MCF 10A (cell line): ENCODE measurements at places on chromosomes 2 and 18.

GRCh38 chr2:95307036-95307435, 9.9 kb downstream of the KCNIP3 start:
- no peak for DNase-seq

GRCh38 chr2:207428573-207428972, 101.2 kb upstream of the CREB1 start:
- DNase-seq, result no peak

GRCh38 chr2:175004980-175005732, at the start of gene CHN1:
Gene CHN1, minus strand, starts transcription at chr2:175005381. Its CDS starts 469 bp downstream, at chr2:175004912.
- peak; percentile 57 for DNase-seq

DNA sequence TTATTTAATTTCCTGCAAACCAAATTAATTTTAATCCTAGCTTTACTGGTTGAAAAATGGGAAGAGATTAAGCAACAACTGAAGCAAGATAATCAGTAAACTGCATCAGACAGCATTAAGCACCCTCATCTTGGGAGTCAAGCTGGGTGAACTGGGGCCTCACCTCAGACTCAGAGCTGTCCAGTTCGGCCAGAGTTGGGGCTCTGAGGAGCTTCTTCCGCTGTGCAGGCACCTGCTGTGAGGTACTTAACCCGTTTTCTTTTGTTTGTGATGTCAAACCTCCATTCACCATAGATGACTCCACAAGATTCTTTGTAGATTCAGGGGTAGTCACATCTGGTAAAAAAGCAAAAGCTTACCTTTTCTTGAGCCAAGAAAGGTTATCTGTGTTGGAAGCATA, 71.8 kb downstream of the PRELID3A start:
- no peak for DNase-seq

DNA sequence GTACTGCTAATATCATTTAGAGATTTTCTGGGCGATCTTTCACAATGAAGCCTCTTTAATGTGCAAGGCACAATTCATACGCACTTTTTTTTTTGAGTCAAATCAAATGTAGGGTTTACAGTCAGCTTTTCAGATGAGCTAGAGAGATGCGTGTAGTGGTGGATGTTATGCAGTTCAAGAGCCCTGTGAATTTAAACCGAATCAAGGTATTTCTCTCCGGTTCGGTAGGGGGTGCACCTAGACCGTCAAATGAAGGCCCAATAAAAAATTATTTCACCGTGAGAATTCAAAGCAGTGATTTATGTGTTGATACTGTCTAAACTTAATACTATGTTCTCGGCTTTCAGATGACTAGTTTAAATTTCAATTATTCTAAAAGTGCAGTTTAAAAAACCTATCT, 1.1 kb downstream of the PTH2R start:
- DNase-seq, result no peak

DNA sequence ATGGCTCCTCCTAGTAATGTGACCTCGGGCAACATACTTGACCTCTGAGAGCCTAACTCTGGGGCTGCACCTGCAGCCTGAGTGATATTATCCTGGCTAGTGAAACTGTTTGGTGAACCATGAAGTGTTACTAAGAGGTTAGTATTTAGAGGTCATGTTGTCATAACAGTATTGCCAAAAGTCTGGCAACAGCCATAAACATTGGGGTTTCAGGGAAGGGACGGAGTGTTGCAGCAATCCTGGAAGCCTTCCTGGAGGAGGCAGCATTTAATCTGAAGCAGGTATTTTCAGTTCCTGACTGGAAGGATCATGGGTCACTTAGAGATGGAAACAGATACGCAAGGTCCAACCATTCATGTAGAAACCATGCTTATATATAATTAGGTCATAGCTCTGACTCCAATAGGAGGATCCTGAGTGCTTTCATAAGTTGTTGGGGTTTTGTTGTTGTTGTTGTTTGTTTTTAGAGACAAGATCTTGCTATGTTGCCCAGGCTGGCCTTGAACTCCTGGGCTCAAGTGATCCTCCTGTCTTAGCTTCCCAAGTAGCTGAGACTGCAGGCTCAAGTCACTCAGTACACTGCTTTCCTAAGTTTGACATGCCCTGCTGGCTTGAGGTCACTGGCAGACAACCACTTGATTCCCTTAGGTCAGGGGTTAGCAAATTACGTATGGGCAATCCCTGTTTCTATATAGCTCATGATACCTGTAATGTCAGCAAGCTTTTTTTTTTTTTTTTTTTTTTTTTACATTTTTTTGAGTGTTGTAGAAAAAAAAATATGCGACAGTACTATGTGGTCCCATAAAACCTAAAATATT, 21.5 kb downstream of the GPR39 start:
- DNase-seq, result no peak

- DNase-seq, result peak; percentile 26
Measured at GRCh38 chr2:52097071-52097470, 1065.1 kb upstream of the NRXN1 start.

- peak; percentile 74 for DNase-seq
Measured at GRCh38 chr2:150610670-150611279, 123.3 kb upstream of the RND3 start.

DNA sequence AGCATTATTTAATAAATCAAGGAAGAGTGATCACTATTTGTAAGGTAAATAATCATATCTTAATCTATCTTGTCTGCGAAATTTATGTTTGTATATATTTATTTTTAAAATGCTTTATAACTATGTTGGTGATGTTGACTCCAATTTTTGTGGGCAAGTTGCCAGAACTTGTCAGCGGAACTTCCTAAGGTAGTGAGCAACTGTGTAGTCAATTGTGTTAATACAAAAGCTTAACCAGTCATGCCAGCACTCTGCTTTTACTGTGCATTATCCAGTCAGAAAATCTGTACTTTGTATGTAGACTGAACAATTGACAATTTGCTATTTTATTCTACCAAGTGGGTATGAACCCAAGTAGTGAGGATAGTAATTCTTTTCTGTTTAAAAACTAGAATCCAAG, 61.9 kb upstream of the RND3 start:
- no peak for DNase-seq

GRCh38 chr18:77571743-77572142, 322.1 kb downstream of the GALR1 start:
- DNase-seq, result no peak

- no peak for DNase-seq
Measured at GRCh38 chr2:111167076-111167862, 46.6 kb downstream of the BCL2L11 start.

DNA sequence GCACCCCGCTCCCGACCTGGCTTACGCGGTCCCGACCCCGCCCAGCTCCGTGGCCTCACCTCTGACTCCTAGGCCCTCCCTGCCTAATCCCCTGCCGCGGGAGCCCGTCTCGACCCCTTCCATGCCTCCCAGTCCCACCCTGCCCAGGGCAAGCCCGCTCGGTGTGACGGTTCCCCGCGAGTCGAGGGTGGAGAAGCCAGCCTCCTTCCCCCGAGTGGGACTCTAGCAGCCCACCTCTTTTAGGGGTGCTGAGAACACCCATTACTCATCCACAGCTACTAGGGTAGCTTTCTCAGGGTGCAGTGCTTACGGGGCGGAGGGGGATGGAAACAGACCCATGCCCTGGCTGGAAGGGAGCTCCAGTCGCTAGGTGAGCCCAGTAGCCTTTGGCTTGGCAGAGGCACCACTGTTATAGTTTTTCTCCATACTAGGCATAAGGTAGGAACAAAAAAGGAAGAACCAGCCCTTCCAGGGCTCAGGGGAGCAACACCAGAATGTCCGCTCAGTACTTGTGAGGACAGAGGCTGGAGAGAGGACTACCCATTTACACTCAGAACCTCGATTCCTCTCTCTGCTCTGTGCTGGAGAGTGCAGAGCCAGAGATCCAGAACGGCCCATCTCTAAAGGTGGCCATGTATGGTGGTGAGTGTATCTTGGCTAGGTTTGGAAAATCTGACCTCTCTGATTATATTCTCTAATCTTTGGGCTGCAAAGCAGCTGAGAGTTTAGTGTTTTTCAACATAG, 606 bp downstream of the AGBL5 start:
- DNase-seq, result peak; percentile 13

GRCh38 chr2:203909974-203910373, 26.6 kb upstream of the ICOS start:
- DNase-seq, result no peak

GRCh38 chr18:5746844-5747243, 148.5 kb downstream of the TMEM200C start:
- DNase-seq, result no peak

GRCh38 chr18:34342960-34343359, 118.2 kb upstream of the NOL4 start:
- DNase-seq, result peak; percentile 55

GRCh38 chr2:179729966-179730365, 131.4 kb downstream of the ZNF385B start:
- DNase-seq, result no peak

DNA sequence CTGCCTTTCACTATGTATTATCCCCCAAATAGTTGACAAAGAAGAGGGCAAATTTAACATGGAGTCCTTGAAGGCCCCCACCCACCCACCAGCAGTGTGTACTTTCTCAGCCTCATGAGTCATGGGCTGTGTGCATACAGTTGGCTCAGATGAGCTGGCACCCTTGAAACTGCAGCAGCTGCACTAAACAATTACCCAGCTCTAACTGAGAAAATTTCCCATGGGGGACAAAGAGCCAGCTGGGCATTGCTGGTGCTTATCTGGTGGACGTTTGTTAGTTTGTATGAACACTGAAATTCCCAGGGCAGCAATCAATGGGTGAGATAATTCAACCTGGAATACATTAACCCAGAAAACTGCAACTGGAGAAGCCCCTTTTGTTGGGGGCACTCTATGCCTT, 131.7 kb downstream of the GCA start:
- DNase-seq, result peak; percentile 22

DNA sequence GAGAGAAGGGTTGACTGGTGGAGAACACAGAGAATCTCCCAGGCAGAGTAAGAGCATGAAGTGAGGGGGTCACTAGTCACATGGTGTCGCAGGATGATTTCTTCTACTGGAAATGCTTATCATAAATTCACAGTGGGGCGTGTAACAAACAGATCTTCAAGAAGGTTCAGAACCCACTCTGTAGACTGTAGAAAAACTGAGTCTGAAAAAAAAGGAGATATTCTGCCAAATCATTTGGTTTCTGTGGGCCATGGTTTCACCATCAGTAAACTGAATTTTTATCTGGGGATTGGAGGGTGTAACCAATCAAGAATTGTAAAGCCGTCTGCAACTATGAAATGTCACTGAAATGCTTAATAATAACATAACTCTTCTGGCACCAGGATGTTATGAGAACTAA, 15.0 kb downstream of the TPGS2 start:
- no peak for DNase-seq

GRCh38 chr2:42949125-42949524, 156.7 kb upstream of the HAAO start:
- no peak for DNase-seq

DNA sequence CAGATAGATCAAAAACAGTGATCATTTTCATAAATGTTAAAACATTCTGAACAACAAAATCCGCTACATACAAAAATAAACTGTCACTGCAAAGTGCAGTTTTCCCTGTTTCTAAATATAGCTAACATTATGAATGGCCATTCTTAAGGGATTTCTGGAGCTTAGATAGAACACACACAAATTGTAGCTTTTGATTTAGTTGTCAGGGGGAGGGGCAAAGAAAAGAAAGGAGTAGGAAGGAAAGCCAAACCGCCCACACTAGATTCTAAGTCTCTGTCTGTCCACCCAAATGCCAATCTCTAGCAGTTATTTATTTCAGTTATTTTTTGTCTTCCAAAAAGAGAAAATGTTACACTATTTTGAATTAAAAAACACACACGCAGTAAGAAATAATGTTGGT, 182.4 kb downstream of the CDH2 start:
- DNase-seq, result no peak

GRCh38 chr2:152344579-152345195, 9.7 kb downstream of the FMNL2 start:
- DNase-seq, result no peak

GRCh38 chr2:126449677-126450076, 206.3 kb upstream of the GYPC start:
- no peak for DNase-seq

GRCh38 chr2:18413676-18414396, 146.6 kb downstream of the RDH14 start:
- DNase-seq, result peak; percentile 88

GRCh38 chr2:168915441-168916330, 14.6 kb downstream of the G6PC2 start:
- DNase-seq, result no peak

- DNase-seq, result peak; percentile 81
Measured at GRCh38 chr2:1769703-1770422, 25.5 kb upstream of the PXDN start.

DNA sequence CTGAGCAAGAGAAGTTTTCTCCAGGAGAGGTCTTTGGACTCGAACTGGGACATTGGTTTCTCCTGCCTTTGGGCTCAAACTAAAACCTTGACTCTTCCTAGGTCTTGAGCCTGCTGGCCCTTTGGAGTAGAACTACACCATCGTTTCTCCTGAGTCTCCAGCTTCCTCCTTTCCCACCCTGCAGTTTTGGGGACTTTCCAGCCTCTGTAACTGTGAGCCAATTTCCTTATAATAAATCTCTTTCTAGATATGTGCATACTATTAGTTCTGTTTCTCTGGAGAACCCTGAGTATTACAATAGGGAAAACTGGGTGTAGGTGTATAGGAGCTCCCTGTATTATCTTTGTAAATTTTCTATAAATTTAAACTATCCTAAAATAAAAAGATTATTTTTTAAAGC, 219.8 kb upstream of the AGAP1 start:
- DNase-seq, result no peak

- DNase-seq, result no peak
Measured at GRCh38 chr2:213022987-213023386, 128.4 kb downstream of the IKZF2 start.

DNA sequence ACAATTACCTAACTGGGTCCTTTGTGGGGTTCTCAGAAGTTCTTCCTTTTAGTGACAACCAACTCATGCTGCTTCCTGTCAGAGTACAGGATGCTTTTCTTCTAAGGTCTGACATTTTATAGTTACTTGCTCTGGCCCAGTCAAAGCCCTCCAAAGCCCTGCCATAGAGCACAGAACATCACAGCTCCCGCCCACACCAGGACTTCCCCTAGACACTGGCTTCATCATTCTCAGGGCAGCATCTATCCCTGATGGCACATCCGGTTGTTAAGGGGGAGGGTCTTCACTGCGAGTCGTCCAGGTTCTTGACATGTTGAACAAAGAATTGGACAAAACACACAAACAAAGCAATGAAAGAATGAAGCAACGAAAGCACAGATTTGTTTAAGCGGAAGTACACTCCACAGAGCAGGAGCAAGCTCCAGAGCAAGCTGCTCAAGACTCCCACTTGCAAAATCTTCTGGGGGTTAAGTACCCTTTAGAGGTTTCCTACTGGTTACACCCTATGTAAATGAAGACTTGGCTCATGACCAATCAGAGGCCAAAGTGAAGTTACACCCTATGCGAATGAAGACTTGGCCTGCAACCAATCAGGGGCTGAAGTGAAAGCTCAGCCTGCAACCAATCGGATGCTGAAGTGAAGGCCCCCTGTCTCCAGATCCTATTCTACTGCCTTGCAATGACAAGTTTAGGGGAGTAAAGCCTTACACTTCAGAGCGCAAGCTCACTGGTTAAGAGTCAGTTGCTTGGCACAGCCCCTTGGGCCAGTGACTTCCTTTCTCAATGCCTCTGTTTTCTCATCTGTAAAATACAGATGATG, 79.0 kb downstream of the HDAC4 start:
- DNase-seq, result peak; percentile 1
